ENCODE measurements at places on chromosomes 2 and 18. TPM values are rescaled to one million over a fixed set of nuclear protein-coding genes. Genes with fewer than 3 reads are reported as not detected.
A peak's percentile ranks its signal among the peaks of the same experiment; 100 is the strongest.

GRCh38 chr2:174764280-174765255 lies at the start of gene CHRNA1:
Gene CHRNA1 (minus strand): TSS chr2:174764472. CDS start chr2:174764394, 78 bp downstream.
- H3K27ac ChIP-seq, result peak within 1 kb of the TSS; percentile 25
- DNase-seq, result peak; percentile 82
- peaks cover 8% of the 10 kb centered on the region for H3K4me1 ChIP-seq
- H3K4me3 ChIP-seq, result no peak within 1 kb of the TSS

DNA sequence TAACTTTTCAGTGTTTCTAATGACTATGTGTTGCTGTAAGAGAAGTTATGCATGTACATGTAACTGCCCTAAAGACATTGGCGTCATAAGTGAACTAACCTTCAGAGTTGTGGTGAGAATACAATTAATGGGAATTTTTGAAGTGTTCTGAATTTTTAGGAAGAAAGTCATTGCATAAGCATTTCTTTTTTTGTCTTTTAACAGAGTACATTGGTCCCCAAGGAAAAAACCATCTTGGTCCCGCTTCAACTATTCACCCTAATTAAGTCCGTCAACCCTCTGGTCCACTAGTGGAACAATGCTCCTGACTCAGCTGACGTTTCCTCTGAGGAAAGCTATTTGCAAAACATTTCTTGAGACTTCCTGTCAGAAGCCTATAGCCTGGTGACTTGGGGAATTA lies 41.1 kb upstream of the VIT start:
- H3K36me3 ChIP-seq, result no peaks in the 10 kb centered on the region
- H3K27ac ChIP-seq, result no peak overlapping the region
- H3K27me3 ChIP-seq, result no peaks in the 10 kb centered on the region
- no peaks in the 10 kb centered on the region for H3K4me1 ChIP-seq
- no peak overlapping the region for H3K4me3 ChIP-seq

Gene DRC1
- 6.9 TPM for polyA plus RNA-seq

DNA sequence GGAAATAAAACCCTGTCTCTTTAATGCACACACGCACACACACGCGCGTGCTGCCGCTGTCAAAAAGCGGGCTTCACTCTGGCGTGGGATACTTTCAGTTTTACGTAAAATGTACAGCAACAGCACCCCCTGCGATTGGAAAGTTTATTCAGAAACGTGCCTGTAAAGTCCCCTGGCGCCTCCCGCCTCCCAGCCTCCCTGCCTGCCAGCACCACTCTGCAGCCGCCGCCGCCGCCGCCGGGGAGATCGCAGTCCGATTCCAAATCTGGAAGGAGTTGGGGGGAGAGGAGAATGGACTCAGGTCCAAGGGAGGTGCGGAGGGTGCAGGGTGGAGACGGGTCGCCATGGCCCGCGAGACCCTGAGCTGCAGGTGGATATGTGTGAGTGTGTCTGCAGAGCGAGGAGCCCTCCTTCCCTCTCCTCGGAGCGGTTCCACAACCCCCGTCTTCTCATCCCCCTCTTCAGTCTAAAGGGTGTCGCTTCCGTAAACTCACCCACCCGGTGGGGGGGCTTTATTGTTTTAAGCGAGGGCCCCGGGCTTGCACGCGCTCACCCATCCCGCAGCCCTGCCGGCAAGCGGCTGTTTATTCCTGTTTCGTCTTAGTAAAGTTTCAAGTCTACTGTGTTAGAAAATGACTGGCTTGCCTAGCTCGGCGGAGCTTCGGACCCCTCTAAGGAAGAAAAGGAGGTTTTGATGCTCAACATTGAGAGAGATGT lies 1.8 kb upstream of the BCL11A start:
- no peaks in the 10 kb centered on the region for H3K36me3 ChIP-seq
- H3K27ac ChIP-seq, result peak overlapping the region; percentile 80
- H3K4me3 ChIP-seq, result peak overlapping the region; percentile 75
- no peak for DNase-seq
- H3K4me1 ChIP-seq, result peaks cover 47% of the 10 kb centered on the region

All from spinal cord (tissue), 10 donors.